ENCODE measurements at places on chromosomes 6 and 20. TPM values are rescaled to one million over a fixed set of nuclear protein-coding genes. Genes with fewer than 3 reads are reported as not detected.
A peak's percentile ranks its signal among the peaks of the same experiment; 100 is the strongest.

SNAI1 gene
- 5.8 TPM for total RNA-seq

ID1 gene
- 367 TPM for total RNA-seq

PPP1R14C gene
- 0.52 TPM for total RNA-seq

LTB gene
- 0.42 TPM for total RNA-seq

- DNase-seq: no peak
Observed at GRCh38 chr6:150143516-150144293, 861 bp downstream of the PPP1R14C start.

DNA sequence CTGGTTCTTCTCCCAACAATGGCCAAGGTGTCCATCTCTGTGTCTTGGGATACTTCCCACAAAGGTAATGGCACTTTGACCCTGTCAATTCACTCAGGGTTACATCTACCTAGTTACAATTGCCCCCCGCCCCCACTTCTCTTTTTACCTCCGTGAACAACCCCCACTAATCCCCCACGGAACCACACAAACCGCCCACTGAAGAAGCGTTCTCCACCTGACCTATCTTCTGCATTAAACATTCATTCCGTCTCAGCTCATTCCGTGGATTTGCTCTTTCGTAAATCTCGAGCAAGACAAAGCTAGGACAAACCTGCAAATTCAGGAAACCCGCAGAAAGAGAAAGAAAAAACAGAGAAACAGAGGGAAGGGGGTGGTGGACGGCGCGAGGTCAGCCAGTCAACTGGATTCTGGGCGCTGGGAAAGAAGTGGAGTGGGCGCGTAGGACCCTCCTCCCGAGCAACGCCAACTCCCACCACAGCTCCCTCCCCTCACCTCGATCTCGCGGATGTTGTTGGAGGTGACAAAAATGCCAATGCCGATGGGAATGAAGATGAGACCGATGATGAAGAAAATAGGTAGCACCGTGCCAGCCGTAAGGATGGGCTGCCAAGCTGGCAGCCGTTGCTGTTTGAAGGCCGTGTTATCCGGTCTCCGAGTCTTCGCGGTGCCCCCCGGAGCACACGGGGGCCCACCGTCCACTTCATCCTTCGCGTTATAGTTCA lies 523 bp downstream of the TMEM30A start:
- no peak for DNase-seq

GRCh38 chr20:64036346-64037198 lies 590 bp downstream of the C20orf204 start:
- DNase-seq: no peak

- no peak for DNase-seq
Observed at GRCh38 chr6:128062882-128063603, 162.2 kb upstream of the THEMIS start.

DNA sequence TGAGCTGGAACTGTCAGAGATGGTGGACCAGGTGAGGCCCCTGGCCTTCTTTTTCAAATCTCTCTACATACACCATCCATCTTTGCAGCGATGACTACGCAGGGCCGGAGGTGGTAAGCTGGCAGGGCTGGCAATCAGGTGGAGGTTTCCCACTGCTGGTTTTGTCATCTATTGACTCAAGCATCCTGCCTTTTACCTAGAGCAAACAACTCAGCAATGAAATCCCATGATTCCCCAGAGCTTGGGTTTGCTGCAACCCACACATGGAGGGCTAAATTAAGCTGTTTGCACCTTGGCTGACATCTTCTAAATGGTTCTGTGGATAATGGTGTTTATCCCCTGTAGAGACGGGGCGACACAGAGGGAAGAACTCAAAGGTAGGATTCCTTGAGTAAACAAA lies 170.2 kb downstream of the SCP2D1 start:
- DNase-seq: peak; percentile 39

DNA sequence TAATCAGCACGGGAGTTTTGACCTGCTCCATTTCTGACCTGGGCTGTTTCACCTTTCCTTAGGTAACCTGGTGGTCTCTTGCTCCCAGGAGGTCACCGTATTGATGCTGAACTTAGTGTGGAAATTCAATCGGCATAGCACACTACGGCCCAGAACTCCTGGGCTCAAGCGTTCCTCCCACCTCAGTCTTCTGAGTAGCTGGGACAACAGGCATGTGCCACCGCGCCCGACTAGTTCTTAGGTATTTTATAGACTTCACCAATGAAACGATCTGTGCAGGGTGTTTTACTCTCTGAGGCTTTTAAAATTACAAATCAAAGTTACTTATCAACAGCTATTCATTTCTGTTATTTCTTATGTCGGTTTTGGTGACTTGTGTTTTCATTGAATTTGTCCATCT lies 42.1 kb downstream of the ATG5 start:
- DNase-seq: no peak

GRCh38 chr6:89818977-89819335 lies 638 bp downstream of the MDN1 start:
- no peak for DNase-seq

- no peak for DNase-seq
Observed at GRCh38 chr6:111124406-111124805, 37.1 kb downstream of the SLC16A10 start.

DNA sequence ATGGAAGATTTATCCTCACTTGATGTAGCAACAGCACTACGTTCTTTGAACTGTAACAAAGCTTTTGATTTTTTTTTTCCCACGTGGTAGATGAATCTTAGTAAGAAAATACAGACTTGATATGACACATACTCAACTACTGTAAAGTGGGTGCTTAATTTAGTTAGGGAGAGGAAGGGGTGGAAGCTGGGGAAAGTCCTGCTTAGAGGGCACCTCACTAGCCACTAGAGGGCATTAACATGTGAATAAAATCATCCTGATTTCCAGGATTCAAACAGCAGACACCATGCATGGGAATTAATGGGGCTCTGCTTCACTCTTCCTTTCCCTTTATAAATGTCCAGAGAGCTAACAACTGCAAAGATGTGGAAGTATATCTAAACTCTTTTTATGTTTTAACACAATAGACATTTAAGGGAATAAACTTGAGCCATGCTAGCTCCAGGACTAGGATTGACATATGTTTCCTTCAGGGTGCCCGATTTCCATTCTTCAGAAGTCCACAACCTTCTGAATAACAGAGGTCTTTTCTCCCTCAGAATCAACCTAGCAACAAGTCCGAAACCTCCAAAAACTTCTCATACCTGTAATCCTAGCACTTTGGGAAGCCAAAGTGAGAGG lies 250.1 kb downstream of the ATXN1 start:
- no peak for DNase-seq

GRCh38 chr6:114520976-114521375 lies 178.2 kb upstream of the HS3ST5 start:
- no peak for DNase-seq

DNA sequence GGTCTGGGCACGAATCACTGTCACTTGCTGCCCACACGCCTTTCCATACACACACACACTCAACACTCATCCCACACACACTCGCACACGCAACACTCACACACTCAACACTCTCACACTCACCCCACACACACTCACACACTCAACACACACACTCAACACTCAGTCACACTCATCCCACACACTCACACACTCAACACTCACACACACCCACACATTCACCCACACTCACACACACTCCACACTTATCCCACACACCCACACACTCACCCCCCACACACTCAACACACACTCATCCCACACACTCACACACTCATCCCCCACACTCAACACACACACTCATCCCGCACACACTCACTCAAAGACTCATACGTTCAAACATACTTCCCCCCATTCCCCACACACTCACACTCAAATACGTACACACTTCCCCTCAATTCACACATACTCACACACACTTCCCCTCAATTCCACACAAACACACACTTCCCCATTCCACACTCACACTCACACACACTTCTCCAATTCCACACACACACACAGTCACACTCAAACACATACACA lies 9.0 kb upstream of the HRH3 start:
- no peak for DNase-seq

- DNase-seq: no peak
Observed at GRCh38 chr6:132663661-132664060, 4.7 kb upstream of the TAAR1 start.

DNA sequence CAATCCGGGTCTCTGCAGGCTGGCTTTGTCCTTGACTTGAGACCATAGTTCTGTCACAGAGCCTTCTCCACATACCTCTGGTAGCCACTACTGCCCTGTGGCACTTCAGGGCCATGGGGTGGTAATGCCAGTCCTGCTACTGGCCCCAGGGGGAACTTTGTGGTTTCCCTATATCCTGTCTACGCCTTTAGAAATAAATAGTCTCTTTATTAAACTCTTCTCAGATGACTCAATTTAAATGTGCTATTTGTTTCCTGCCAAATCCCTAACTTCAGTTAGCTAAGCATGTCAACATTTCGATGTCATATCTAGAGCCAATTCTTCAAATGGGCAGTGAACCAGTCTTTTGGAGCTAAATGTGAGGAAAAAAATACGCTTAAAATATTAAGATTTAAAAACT lies 60.1 kb downstream of the SEL1L2 start:
- DNase-seq: no peak

DNA sequence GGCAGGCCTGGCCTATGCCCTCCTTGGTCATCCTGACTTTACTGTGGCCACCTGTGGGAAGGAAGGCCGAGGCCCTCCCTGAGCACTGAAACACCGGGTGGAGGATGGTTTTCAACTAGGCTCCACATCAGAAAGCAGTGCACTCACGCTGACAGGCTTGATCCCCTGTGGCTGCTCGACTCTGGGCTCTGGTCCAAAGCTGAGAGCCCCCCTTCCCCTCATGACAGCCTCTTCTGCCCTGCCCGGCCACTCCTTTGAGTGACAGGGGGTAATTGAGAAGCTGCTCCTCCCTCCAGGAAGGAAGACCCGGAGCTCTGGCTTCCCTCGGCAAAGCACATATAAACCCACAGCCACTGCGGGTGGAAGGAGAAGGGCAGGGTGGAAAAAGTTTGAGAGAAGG lies 43.6 kb downstream of the MUC22 start:
- no peak for DNase-seq
